ENCODE measurements at places on chromosomes 6 and 20. TPM values are rescaled to one million over a fixed set of nuclear protein-coding genes. Genes with fewer than 3 reads are reported as not detected.

Gene PRL
- not detected for total RNA-seq

Gene MATN4
- total RNA-seq = not detected

Gene FAM209A
- total RNA-seq = not detected

Gene EYA2
- 1.0 TPM for total RNA-seq

Gene SLC35D3
- total RNA-seq = not detected

Gene CST4
- not detected for total RNA-seq

Gene PPP1R3G
- total RNA-seq = 0.59 TPM

Gene MAP1LC3A
- total RNA-seq = 34.8 TPM

Gene DSP
- 0.17 TPM for total RNA-seq

Gene FLRT3
- total RNA-seq = 1.5 TPM

Gene KIFC1
- total RNA-seq = 75.8 TPM

Gene ULBP1
- 3.6 TPM for total RNA-seq

Gene TMEM170B
- 0.15 TPM for total RNA-seq
